ENCODE measurements at places on chromosomes 7 and 10.

DNA sequence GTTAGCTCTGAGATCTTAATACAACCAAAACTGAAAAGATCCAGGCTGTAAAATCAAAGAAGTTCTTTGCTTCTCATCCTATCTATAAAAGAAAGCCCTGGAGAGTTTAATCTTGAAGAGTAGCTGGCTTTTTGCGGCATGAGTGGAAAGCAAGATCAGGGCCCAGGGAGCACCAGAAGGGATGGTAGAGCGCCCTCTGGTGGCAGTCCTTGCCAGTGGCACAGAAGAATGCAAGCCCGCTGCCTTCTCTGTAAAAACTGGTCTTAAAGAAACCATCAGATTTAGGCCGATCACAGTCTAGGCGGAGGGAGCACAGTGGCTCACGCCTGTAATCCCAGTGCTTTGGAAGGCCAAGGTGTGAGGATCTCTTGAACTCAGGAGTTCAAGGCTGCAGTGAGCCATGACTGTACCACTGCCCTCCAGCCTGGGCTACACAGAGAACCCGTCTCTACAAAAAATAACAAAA, 35.6 kb downstream of the CPN1 start:
- peak; percentile 26 for DNase-seq

- DNase-seq, result no peak
Observed at GRCh38 chr7:30082686-30083085, 52.1 kb upstream of the MTURN start.

DNA sequence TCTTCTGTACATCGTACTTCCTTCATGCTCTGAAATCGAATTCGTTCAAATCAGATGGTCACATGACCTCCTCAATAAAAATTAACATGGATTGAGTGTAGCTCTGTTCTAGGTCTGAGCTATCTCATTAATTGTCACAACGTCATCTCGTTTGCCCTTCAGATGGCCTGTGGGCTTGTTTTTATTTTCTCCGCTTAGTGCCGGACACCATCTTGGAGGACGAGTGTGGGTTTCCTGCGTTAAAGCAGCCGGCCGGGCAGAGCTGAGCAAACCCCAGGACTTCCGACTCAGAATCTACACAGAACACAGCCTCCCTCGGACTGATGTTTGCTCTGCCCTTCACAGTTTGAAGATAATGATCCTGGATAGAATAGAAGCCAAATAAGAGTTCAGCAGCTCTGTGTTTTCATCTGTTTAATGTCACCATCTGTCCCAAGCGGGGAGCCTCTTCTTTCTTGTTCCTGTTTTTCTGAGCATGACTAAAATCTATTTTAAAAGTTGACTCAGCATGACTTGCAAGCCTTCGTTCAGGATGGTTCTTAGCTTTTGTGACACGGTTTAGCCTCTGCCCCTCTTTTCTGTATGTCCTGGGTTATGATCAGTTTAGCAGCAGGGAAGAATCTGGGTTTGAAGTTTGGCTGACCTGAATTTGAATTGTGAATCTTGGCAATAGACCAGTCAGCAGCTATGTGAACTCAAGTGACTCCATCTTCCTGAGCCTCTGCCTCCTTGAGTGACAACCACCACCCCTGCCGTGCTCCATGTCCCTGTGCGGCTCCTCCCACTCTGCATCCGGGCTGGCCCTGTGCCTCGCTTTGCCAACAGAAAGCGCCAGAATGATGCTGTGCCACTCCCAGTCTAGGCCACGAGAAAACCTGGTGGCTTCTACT, 30.6 kb upstream of the GALNTL5 start:
- no peak for DNase-seq

DNA sequence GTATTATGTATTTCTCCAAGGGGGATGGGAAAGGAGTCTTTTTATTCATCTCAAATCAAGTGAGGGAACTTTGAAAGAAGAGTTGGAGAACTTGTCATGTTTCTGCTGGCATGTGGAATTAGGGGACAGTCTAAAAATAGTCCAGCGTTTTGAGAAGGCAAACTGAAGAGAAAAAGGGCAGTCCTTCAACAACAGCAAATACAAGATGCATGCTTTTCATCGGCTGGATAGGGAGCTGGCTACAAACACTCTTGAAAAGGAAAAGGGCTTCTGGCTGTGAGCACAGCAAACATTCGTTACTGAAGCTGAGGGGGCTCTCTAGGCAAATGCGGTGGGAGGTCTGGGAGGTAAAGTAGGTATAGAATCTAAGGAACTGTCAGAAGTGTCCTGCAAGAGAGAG, 91.9 kb downstream of the AHR start:
- no peak for DNase-seq

GRCh38 chr7:127245607-127246006, 7.1 kb downstream of the GRM8 start:
- no peak for DNase-seq

DNA sequence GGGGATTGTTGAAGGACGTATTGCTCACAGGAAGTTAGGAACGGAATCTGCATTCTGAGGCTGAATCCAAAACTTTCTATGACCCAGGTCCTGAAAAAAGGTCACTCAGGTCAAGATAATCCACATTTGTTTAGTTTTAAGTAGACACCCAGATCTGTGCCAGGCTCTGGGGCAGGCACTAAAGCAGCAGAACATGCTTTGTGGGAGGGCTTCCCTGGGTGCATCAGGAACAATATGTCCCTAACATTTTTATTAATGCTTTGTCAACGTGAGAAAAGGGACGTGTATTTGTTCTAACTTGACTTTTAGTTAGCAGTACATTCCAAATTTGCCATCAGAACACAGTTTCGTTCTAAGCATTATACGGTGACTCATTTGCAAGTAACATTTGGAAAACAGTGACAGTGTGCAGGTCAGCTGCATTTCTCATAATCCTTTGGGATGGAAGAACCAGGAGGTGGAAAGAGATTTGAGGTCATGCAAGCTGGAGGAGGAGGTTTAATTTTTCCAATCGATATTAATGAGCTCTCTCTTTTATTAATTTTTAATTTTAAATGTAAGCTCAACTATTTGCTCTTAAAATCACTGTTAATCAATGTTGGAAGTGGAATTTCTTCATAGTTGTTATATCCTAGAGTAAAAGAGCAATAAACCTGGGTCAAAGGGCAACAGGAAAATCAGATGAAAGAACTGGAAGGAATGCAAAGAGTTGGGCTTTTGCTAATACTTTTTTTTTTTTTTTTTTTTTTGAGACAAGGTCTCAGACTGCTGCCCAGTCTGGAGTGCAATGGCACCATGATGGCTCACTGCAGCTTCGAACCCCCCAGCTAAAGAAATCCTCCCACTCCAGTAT, 35.0 kb downstream of the TAS2R41 start:
- DNase-seq, result no peak

DNA sequence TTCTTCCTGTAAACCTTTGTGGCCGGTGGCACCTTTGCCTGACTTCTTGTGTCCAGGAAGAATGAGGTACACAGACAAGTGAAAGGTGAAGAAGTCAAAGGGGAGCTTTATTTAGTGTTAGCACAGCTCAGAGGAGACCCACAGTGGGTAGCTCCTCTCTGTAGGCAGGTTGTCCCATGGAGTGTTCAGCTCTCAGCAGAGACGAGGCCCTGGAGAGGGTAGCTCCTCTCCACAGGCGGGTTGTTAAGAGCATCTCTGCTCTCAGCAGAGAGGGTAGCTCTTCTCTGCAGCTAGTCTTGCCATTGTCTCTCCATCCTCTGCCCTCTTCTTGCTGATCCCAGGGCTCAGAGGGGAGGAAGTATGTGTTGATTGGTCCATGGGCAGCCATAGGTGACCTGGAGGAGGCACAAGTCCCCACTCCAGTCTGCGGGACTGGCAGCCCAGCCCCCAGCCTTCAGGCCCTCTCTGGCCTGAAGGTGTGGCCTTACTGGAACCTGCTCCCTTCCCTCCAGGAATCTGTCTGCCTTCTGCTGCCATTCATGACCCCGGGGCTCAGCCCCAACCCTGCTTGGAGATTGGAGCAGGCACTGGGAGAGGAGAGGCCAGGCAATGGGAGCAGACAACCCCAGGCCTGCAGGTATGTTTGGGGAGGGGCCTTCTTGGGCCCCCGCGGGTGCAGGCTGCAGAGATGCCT, 24.5 kb downstream of the HHEX start:
- DNase-seq, result no peak
